Subcutaneous adipose tissue (tissue), 4 donors: ENCODE measurements at places on chromosomes 7 and 10. TPM values are rescaled to one million over a fixed set of nuclear protein-coding genes. Genes with fewer than 3 reads are reported as not detected.

The HOXA7 gene
- 3.1 TPM for total RNA-seq

The FIGNL1 gene
- 6.3 TPM for total RNA-seq

The CYP3A4 gene
- not detected for total RNA-seq

The CALML5 gene
- not detected for total RNA-seq

The ZNF775 gene
- 4.2 TPM for total RNA-seq

The PTPN20 gene
- 1.1 TPM for total RNA-seq

The CFAP69 gene
- 16.5 TPM for total RNA-seq

The LIPJ gene
- 2.2 TPM for total RNA-seq

The VAX1 gene
- not detected for total RNA-seq
